Effector CD4-positive, alpha-beta T cell (primary cell): ENCODE measurements at places on chromosomes 3 and 15.
A peak's percentile ranks its signal among the peaks of the same experiment; 100 is the strongest.

- no peak for DNase-seq
Observed at GRCh38 chr15:80978685-80979329, 10.8 kb downstream of the MESD start.

DNA sequence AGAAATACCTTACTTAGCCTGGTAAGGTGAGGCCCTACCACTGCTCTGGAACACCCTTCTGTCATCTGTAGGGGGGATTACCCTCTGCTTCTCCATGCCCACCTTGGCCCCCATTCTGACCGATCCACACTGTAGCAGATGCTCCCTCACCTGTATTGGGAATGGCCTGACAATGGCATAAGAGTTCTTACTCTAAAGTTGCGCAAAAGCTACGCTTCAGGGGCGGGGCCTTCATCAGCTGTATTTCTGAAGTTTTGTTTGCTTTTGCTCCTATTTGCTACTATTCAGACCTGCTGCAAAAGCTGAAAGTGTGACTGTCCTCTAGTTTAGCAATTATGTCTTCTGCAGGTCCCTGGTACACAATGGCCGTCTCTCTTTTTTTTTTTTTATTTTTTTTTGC, 252.6 kb downstream of the TLE3 start:
- DNase-seq, result no peak

GRCh38 chr3:9420850-9421549, 23.6 kb downstream of the SETD5 start:
- DNase-seq, result no peak

- DNase-seq, result no peak
Observed at GRCh38 chr3:97430601-97431000, 334.0 kb upstream of the ARL6 start.

DNA sequence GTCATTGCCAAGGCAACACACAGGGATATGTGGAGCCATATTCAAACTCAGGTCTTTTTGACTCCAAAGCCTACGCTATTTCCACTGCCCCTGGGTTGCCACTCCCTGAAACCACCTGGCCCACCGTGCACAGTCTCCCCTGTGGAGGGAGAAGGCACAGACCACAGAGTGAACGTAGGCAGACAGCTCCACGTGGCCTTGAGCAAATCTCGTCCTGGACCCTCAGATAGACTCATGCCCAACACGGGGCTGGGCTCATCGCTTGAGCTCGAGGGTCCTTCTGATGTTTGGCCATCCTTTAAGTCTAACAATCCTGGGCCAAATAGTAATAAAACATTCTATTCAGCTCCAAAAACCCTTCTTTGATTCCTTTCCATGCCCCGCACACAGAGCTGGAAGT, 72.0 kb downstream of the CPN2 start:
- DNase-seq, result no peak

DNA sequence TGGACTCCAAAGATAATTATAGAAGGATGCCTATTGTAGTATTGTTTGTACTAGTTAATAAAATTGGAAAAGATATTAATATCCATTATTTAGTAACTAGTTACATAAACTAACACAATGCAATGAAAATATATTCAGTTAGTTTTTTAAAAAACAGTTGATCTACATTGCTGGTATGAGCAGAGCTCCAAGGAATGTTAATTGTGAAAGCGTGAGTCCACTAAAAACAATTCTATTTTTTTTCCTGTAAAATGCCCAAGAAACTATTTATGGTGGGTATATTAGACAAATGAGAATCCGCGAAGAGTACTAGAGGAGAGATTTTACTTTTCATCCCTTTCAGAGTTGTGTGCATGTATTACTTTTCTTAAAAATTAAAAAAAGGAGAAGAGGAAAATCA, 104.3 kb downstream of the MCTP2 start:
- DNase-seq, result no peak

- DNase-seq, result no peak
Observed at GRCh38 chr3:111768571-111769100, 90.4 kb upstream of the PHLDB2 start.

- DNase-seq, result no peak
Observed at GRCh38 chr15:73079565-73079964, 27.3 kb downstream of the NEO1 start.

- DNase-seq, result no peak
Observed at GRCh38 chr3:39128951-39129350, 21.5 kb downstream of the TTC21A start.

DNA sequence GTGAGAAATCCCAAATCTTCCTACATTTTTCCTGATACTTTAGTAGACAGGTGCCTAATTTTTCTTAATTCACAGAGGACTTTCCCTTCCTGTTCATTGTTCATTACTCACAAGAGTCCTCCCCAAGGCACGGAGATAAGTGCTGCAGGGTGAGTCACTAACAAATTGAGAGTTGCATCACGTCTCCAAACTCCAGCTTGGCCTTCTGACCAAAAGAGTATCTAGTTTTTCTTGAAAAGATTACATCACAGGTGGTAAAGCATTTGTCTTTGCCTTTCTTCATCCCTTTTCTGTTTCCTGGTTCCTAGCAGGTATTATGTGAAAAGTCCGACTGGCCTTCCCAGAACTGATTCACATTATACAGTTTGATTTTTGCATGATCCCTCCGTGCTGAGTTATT, 24.9 kb upstream of the RASGRP1 start:
- no peak for DNase-seq

DNA sequence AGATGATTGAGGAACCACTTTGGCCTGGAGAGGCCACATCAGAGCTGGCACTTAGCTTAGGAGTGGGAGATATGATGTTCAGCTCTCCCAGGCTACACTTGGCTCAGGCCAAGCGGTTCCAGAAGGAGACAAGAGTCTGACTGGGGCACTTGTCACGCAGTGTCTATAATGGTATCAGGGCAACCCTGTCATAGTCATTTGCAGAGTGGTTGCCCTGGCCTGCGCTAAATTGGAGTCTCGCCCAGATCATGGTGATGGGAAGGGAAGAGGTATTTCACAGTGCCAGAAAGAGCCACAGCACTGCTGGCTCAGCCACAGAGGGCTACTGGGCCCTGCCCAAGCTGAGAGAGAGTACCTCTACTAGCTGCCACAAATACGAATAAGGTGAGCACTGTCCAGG, 186.9 kb upstream of the CRBN start:
- no peak for DNase-seq

DNA sequence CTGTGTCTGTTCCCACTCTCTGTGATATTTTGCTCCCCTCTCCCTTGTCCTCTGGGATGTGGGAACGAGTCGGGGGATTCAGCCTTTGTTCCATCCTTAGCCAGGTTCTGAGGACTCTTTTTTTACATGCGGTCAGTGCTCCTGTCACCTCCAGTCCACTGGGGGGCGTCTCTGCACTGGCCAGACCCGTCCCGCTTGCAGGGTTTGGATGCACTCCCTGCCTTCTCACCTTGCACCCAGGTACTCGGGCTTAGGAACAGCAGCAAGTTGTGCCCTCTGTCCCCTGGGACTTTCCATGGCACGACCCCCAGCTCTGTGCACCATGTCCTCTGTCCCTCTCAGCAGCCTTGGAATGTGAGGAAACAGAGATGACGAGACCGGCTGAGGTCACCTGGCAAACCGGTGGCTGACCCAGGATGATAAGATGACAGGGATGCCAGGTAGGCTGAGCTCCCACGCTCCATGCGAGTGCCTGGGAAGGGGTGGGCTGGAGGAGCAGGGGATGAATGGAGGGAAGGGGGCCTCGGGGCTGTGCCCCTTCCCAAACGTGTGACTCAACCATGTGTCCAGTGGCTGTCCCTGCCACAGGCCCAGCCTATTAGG, 27.3 kb upstream of the FGD5 start:
- DNase-seq, result peak; percentile 19

DNA sequence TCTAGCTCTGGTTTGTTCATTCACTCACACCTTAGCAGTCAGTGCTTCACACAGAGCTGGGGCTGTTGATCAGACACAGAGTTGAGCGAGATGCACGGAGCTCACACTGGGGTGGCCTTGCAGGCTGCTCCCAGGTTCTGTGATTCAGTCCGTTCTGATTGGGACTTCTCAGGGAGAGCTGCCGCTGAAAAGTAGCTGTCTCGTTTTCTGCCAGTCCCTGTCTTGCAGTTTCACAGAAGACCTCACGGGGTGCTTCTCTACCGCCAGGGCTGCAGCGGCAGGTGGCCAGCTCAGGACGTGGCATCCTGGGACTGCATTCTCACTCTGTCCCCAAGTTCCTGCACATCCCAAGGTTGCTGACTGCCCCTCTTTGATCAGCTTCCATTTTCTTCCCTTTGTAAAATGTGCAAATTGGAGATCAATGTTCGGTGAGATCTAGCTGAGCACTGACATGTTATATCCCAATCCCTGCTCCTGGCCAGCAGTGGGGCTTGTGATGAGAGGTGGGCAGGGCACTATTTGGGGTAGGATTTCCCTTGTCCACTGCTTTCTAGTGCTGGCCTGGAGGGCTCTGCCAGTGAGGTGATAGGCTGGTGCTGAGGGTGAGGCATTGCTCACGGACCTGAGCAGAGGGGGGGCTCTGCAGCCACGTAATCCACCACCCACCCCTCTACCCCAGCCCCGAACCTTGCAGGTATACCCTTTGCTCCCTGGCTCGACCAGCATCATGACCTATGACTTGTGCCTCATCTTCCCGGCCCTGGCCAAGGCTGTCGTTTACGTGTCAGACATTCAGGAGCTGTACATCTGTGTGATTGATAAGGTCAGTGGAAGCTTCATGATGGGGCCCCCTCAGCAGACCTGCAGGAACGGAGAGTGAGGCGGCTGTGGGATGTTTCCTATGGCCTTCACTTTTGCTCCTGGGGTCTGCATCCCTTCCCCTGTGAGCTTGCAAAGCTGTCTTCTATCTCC, 5.3 kb upstream of the TXNRD3 start:
- no peak for DNase-seq

GRCh38 chr3:50336452-50337174, 4.0 kb downstream of the RASSF1 start:
- DNase-seq, result no peak

DNA sequence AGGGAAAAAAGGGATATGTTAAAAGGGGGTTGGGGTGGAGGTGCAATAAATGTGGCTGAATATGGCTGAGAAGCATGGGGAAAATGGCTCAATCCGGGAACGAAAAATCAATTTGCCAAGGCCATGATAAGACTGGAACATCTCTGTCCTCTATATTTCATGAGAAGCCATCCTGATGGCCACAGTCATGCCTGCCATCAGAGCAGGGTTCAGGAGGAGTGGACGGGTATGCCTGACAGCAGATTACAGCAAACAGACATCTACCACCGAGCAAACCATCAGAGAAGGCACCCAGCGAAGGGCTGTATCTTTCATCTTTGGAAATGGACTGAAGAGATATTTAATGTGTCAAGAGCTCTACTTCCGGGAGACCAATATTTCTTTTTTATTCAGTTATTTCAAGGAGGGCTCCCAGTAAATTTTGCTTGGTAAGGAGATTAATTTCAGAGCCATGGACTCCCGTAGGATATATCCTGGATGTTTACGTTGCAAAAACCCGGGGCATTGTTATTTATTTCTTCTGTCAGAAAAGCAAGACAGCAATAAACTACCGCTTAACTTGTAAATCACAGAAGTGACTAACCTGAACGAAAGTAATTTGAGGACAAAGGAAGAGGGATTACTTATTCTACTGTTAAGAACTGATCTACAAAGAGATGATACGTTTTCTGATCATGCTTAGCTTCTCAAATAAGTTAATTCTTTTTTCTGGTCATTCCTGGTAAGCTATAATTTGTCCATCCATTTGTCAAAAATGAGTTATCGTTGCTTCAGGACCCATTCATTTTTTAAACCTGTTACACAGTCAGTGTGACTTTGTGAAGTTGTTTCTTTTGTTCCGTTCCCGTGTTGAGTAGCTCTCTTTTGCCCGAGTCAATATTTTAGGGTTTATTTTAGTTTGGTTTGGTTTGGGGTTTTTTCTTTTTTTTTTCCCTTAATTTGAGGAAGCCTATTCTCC, 80.6 kb upstream of the CHD2 start:
- DNase-seq, result no peak

DNA sequence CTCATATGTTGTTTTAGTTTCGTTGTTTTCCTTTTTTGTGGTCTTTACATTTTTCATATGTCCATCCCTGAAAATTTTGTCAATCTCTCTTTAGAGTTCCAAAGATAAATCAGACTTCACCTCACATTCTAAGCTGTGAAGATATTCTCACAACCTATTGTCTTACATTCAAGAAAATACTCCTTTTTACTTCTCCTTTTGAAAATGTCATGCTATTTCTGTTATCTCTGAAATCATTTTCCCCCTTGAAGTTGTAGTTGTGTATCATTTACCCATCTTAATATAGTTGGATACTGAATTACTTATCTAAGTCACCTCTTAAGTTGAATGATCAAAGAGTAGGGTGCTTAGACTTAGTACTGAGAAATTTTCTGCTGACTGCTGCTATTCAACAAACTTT, 74.3 kb downstream of the DCUN1D1 start:
- DNase-seq, result no peak

- no peak for DNase-seq
Observed at GRCh38 chr3:153246331-153246730, 84.3 kb downstream of the RAP2B start.

GRCh38 chr3:113304856-113305540, 93.6 kb downstream of the BOC start:
- no peak for DNase-seq

- DNase-seq, result no peak
Observed at GRCh38 chr3:129245141-129245540, 4.3 kb upstream of the COPG1 start.

- no peak for DNase-seq
Observed at GRCh38 chr15:78390826-78391225, 47.2 kb upstream of the IREB2 start.

GRCh38 chr3:26505399-26505798, 117.2 kb upstream of the LRRC3B start:
- no peak for DNase-seq
